T follicular helper cell (primary cell): ENCODE measurements at places on chromosomes 2 and 18.

DNA sequence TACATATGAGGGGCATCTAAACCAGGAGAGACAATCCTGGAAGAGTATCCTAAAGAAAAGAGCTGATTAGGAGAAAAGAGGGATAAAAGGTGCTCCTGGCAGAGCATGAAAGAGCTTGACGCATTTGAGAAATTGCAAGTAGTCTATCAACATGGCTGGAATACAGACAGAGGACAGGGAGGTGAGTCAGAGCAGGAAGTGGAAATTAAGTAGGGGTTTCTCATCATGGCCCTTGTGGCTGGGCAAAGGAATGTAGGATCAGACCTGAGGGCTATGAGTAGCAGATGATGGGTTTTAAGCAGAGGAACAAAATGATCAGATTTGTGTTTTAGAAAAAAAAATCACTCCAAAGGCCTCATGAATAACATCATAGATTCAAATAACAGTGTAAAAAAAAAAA is 49.2 kb upstream of the UGP2 start:
- DNase-seq, result no peak

GRCh38 chr2:172629586-172629985 is 73.7 kb downstream of the PDK1 start:
- no peak for DNase-seq

DNA sequence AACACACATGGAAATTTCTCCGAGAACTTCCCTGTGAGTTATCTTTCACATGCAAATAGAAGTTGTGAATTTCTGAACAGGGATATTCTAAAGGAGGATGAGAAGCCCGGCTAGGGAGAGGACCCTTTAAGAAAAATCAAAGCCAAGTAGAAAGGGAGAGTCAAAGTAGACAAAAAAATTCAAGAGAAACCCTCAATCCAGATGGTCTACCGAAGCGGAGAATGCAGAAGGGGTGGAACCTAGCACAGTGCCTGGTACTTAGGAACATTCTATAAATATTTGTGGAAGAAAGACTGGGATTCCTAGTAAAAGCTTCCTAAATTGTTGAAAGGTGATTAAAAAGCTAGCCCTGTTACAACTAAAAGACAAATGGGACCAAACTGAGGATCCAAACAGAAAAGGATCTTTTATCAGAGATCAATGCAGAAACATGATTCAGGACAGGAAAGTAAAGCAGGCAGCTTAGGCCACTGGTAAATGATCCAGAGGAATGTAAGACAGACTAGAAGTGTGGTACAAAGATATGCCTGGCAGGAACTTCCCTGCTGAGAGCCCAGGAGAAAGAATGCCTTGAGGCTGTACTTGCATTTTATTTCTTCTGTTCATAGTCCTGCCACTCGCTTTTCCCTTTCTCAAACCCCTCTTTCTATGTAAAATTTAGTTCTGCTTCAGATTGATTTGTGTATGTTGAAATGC is 19.5 kb upstream of the GLS start:
- no peak for DNase-seq

DNA sequence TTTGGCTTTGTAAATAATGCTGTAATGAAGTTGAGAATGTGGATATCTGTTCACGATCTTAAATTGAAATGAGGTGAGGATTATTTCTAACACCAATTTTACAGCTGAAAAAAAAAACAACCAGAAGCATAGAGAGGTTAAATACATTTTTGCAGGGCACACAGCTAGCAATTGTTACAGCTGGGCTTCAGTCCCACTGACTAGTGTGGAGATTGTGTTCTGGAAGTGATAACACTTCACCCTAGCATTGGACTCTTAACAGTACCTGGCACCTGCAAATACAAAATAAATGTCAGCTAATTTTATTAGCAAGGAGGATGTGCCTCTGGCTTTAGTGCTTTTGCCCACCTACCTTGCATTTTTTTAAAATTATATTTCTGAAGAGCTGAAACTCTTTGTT is 28.8 kb downstream of the CAVIN2 start:
- DNase-seq, result no peak

- DNase-seq, result no peak
Observed at GRCh38 chr2:165499131-165499530, 29.6 kb downstream of the CSRNP3 start.

- DNase-seq, result no peak
Observed at GRCh38 chr2:143933946-143934569, 585.9 kb downstream of the ZEB2 start.

GRCh38 chr2:144357623-144358373 is 162.1 kb downstream of the ZEB2 start:
- DNase-seq, result no peak

DNA sequence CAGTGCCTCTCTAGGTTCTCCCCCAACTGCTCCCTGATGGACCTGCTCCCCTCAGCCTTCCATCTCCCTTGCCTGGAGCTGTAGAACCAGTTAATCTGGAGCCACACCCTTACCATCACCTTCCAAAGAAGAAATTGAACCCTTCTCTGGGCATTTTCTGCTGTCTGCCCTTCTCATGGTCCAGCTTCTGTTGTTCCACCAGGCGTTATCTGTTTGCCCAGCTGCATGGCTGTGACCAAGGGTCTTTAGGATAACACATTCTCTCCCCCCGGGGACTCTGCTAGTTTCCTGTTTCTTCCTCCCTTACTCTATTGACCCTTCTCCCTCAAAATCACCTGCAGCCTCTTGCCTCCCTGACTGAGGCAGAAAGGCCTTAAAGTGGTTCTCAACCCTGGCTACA is 3.2 kb upstream of the ANKRD53 start:
- no peak for DNase-seq

- DNase-seq, result no peak
Observed at GRCh38 chr18:78686976-78687685, 292.5 kb upstream of the SALL3 start.

- DNase-seq, result no peak
Observed at GRCh38 chr2:207716056-207716455, 4.6 kb downstream of the CCNYL1 start.

DNA sequence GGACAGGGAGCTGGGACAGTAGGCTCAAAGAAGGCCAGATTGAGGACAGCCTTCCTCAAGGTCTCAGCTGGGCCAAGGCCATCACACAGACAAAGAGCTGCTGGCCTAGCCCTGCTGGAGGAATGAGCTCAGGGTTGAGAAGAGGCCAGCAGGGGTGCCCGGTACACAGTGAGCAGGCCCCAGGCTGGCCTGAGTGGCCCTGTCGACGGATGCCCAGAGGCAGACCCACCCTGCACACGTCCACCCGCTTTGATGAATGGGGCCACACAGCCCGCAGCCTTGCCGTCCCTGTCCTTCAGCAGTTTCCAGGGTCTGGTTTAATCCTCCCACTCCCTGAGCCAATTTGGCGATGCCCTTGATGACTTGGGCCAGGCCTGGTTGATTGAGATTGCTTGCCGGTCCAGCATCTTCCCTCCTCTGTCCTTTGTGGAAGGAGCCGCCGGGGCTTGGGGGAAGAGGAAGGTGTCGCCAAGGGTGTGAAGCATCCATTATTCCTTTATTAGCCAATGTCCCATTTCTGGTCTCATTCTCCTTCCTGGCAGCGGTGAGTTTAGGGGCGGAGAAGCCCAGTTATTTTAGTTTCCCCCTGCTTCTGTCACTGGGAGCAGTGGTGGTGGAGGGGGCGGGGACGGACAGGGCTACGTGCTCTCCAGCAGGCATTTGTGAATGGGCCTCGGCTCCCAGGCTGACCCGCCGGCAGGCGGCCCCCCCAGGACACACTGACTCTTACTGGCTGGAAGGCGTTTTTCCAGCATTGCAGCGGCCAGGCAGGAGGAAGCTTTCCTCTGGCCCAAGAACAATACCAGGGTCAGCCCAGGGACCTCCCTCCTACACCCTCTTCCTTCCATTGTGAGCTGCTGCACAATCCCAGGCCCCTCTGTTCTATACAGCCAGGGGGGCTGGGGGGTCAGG is 141.8 kb downstream of the CTIF start:
- no peak for DNase-seq

GRCh38 chr2:237321746-237322145 is 92.2 kb downstream of the COL6A3 start:
- DNase-seq, result no peak

DNA sequence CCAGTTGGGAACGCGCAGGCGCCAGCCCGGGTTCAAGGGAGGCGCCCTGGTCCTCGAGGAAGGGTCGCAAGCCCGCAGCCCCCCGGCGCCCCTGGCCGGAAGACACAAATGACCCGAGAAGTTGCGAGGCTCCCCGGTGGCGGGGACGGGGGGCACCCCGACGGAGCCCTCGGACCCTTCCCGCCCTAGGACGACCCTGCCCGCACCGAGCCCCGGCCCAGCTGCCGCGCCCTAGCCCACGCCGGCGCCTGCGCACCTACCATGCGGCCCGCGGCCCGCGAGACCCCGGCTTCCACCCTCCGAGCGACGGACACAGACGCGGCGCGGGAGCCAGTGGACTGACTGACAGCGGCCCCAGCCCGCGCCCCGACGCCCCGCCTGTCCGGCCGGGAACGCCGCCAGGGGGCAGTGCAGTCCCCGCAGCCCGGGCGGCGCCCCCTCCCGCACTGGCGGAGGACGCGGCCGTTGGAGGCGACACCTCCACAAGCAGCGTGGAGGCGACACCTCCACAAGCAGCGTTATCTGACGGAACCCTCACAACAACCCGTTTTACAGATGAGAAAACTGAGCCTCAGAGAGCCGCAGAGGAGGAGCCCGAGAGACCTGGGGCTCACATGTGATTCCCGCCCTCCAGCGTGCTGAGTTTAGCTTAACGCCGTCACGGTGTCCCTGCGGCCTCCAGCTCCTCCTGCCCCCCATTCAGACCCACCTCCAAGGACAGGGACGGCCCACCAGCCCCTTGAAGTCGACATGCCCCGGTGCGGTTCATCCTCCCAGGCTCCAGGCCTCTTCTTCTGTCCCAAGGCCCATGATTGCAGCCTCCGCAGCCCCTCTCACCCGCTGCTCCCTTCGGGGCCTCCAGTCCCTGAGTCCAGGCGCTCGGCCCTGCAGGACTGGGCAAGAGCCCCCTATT is at the start of gene NMUR1:
NMUR1 (minus strand) TSS at position 347 of the 913 bp plus-strand sequence; CDS start at position 263, 84 bp downstream.
- DNase-seq, result peak; percentile 46

GRCh38 chr18:76838182-76838581 is 15.8 kb downstream of the ZNF236 start:
- DNase-seq, result no peak

DNA sequence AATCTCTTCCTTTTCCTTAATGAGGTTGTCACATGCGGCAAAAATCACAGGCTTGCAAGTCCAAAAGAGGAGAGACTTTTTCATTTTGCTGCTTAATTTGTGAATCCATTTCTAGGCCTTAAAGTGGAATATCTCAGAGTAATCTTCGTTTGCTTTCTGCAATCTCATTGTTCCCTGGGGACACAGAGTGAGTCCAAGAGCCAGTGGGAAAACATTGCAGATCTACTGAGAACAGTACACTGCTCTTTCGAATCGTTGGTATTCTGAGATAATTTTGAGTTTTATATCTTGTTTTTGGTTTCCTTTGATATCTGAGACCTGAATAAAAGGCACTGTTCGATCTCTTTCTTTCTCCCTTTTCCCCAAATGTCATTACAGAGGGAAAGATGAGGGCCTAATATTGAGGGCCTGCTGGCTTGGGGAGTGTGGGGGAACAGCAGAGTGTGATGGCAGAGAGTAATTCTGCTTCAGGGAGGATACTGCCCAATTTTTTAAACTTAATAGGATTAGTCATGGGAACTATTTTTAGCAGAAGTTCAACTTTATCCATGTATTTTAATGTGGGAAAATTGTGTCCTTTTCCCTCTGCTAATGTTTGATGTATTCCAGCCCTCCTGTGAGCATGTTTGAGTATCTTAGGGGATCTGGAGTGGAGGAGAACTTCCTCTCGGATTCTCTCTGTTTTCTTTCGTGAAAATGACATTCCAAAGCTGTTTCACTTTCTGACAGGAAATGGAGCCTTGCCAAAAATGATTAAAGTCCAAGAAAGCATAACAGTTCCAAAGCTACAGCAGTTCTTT is 418.2 kb upstream of the ZEB2 start:
- DNase-seq, result no peak

- DNase-seq, result no peak
Observed at GRCh38 chr2:202019689-202020450, 13.8 kb upstream of the FZD7 start.

GRCh38 chr2:63743982-63744966 is 97.4 kb upstream of the UGP2 start:
- DNase-seq, result no peak

DNA sequence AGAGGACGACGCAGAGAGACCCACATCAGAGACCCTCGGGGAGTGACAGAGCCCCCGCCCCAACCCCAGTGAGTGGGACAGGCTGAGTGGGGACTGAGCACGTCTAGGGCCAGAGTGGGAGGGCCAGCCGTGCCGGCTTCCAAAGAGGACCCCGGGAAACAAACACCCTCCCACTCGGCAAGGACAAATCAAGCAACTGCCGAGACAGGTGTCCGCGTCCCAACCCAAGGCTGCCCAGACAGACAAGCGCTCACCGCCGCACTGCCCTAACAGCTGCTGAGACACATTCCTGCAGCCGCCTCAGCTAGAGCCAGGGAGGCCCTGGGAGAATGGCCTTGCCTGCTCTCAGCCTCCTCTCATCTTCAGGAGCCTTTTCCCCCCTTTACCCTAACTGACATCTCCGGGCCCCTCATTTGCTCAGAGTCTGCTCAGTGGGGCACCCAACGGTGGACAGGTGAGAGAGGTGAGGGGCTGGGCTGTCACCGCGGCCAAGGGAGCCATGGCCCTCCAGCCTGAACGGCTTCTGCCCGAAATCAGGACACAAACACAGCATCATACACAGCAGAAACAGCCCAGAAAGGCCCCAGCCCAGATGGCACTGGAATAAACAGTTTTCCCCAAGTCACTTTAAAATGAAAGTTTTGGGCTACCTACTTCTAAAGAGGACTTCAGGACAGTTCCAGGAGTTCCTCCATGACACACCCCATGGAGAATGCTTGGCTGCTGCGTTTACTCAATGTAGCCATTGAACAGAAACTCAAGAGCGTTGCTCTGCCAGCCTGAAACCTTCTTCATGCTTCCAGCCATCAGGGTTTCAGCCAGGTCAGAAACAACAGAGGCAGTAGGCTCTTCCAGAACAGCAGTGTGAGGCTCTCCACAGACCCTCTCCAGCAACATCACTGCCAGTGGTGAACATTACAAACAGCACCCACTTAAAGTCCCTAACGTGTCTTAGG is 23.6 kb downstream of the SLC66A2 start:
- no peak for DNase-seq

GRCh38 chr2:241892299-241893137 is 23.0 kb downstream of the RTP5 start:
- DNase-seq, result no peak

- no peak for DNase-seq
Observed at GRCh38 chr2:20169796-20170703, 54.9 kb downstream of the SDC1 start.

GRCh38 chr2:205908212-205909183 is 177.5 kb downstream of the INO80D start:
- DNase-seq, result no peak

DNA sequence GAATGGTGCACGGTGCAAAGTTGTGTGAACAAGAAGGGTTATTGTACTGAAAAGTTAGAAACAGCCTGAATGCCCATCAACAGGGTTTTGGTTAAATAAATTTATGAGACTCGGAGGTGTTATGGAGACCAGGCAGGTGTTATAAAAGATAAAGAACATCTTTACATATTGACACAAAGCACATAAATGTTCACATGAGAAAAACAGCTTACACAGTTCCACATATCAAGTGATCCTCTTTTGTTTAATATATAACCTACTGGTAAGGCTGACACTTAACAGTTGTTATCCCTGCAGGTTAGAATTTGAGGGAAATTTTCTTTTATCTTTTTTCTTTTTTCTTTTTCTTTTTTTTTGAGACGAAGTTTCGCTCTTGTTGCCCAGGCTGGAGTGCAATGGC is 20.0 kb upstream of the ARPC2 start:
- DNase-seq, result no peak
